ENCODE measurements at places on chromosomes 12 and 14. TPM values are rescaled to one million over a fixed set of nuclear protein-coding genes. Genes with fewer than 3 reads are reported as not detected.

- DNase-seq, result peak; percentile 34
Observed at GRCh38 chr12:44930972-44931600, 55.0 kb upstream of the NELL2 start.

DNA sequence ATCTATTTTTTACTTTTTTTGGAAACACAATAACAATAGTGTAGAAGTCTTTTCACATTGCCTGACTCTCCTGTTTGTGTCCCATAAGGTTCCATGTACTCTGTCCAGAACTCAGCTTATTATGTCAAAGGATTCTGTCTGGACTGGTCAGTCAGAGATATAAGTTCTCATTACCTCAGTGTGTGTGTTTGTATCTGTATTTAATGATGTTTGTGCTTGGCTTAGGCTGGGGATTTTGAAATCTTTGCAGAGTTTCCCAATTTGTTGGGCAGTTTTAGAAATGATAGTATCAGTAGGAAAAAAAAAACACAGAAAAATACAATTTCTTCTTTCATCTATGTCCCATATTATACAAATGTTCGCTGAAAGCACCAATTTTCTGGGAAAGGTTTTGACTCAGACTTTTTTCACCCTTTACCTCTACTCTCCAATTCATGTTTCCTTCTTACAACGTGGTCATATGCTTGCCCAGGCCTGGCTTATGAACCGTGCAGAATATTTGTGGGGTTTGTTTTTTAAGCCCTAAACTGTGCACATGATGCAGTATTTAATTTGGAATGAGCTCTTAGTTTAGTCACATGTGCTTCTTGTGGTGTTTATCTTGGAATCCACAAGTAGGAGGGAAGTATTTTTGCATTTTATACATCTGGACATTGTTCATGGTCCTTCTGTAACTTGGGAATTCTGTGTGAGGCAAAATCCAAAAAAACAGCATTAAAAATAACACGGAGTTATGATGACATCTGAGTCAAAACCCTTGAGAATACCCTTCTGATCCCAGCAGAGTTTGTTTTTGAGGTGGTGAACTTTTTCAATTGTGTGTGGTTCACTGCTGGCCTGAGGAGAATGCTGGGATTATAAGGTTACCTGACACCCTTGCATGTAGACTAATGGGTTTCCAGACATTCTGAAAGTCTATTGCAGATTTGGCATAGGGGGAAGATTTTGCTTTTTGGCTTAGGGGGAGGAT, 121.2 kb downstream of the RAD51B start:
- peak; percentile 92 for DNase-seq

CEBPE gene
- 0.25 TPM for polyA plus RNA-seq

GRCh38 chr12:85310025-85310424, 30.0 kb downstream of the ALX1 start:
- DNase-seq, result no peak

GRCh38 chr12:54585243-54585642, 3.2 kb downstream of the PPP1R1A start:
- DNase-seq, result no peak

- DNase-seq, result no peak
Observed at GRCh38 chr12:106879612-106880011, 76.1 kb upstream of the TMEM263 start.

DNA sequence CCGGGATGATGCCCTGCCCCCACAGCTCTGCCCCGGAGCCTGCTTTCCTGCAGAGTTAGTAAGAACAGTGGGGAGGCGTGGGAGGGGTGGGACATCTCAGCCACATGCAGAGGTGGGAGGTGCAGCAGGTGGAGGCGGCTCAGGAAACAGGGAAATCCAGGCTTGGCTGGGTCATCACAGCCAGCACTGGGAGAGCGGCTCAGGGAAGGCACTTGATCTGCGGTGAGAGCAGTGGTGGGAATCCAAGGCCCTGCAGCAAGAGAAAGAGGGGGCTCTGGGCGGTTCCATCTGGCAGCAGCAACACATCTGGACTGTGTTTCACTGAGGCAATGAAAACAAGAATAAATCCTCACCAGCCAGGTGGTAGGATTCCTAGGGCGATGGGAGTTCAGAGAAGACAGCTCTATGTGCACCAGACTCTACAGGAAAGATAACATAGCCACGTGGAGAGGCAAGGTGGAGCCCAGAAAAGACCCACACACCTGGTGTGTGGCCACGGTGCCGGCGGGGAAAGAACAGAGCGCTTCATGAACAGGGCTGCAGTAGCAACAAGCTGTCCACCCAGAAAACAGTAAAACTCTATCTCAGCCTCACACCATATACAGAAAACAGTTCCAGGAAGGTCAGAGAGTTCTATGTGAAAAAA, 57.6 kb downstream of the CCDC85C start:
- no peak for DNase-seq

DNA sequence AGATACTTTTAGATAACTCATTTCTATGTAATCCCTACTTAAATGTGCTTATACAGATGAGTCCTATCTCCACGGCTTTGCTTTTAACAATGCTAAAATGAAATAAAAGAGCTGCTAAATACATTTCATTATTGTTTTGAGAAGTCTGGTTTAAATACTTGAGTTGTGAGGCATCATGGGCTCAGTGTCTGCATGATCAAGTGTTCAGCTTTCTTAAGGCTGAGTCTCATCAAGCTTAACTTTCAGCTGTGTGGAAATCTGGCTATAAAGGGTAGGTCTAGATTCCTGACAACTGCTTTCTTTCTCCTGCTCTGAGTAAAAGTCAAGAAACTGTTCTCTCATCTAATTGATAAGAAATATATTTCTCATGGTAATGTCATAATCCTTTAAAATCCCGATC, 235.4 kb downstream of the FSCB start:
- no peak for DNase-seq

DNA sequence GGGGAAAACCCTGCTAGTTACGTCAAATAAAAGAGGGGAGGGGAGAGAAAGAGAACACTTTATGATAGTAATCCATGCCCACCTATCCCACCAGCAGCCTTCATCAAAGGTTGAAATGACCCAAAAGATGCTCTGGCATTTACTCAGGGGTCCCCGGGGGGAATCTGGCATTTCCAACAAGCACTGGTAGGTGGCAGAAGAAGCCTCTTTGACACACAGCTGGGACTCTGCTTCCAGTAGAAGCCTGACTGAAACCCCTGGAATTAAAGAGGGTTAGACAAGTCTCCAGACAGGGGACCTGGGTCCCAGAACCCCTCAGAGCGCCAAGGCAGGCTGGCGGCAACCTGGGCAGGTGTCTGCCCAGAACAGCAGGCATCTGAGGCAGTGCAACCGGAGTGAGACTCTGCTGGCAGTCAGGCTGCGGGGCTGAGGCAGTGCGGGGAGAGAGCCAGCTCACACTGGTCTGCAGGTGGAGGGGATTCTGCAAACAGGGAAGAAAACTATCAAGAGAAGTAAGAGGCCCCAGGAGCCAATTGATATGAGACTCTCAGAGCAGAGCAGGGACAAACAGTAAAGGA, 85.0 kb upstream of the CAPRIN2 start:
- no peak for DNase-seq

- peak; percentile 45 for DNase-seq
Observed at GRCh38 chr12:121537814-121538698, 42.8 kb downstream of the KDM2B start.
